Cortex of kidney (tissue), 1 donor: ENCODE measurements at places on chromosomes 16 and 17.

DNA sequence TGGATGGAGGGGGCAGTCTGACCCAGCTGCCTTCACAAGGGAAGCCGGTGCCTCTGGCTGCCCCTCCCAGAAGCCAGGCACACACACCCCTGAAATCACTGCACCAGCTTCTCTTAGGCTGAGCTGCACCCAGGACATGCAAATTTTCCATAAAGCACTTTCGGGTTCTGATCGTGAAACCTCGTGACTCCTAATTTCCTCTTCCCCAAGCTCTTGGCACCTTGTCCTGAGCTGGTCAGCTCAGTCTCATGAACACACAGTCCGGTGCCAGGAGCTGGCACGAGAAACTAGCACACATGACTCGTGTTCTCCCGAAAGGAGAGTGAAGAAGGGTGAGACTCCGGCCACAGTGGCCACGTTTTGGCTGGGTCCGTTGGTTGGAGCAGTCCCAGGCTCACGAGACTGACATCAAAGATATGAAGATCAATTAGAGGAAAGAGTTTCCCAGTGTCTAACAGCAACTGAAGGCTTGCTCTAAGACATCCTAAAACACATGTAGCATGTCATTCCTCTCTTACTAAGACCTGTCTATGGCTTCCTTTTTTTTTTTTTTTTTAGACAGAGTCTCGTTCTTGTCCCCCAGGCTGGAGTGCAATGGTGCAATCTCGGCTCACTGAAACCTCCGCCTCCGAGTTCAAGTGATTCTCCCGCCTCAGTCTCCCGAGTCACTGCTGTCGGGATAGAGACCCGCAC is 9.2 kb upstream of the ABR start:
- DNase-seq = no peak

DNA sequence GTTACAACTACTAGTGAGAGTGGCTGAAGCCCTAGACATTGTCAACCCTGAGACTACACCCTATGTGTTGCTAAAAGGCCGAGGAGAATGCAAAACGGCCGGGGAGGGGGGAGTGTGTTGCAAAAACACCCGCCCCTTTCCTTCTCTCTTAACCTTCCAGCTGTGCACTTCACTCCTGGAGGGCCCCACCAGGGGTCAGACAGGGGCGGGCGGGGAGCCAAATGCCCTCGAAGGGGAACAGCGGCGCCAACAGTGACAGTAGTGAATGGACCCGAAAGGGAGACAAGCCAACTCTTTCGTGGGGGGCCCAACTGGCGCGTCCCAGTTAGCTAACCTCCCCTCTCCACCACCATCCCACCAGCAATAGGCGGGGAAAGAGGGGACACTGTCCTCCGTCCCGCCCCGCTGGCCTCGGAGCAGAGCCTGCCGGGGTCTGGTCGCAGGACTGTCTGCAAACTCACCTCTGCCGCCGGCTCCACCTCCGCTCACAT is 352 bp downstream of the MARF1 start:
- no peak for DNase-seq

DNA sequence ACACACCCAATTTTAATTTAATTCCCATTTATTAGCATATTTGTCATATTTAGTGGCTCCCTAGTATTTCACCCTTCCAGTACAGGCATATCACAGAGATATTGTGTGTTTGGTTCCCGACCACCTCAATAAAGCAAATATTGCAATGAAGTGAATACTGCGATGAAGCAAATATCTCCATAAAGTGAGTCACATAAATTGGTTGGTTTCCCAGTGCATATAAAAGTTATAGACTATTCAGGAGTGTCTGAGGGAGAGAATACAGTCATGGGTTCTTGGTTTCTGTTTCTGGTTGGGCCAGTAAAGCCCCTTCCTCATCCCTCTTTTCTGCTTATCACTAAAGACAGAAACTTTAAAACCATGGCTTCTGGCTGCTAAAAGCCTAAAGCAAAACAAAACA is 295.4 kb upstream of the AXIN2 start:
- DNase-seq = no peak

DNA sequence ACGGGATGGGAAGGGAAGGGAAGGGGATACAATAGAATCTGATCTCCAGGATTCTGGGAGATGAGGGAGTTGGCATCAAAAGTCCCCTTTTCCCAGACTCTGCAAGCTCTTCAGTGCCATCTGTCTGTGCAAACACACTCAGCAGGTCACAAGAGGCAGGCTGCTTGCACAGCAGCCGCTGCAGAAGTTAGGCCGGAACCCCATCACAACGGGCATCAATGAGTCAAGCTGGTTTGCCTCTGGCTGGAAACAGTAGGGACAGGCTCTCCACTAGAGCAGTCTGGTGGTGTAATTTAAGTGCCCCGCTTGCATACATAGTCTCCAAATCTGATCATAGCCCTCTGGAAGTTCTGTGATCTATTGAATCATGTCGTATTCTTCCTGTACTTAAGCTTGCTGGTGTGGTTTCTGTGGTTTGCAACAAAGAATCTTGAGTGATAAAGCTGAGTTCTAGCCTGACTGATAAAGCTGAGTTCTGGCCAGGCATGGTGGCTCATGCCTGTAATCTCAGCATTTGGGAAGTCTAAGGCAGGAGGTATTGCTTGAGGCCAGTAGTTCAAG is 33.7 kb upstream of the KDM8 start:
- DNase-seq = no peak

DNA sequence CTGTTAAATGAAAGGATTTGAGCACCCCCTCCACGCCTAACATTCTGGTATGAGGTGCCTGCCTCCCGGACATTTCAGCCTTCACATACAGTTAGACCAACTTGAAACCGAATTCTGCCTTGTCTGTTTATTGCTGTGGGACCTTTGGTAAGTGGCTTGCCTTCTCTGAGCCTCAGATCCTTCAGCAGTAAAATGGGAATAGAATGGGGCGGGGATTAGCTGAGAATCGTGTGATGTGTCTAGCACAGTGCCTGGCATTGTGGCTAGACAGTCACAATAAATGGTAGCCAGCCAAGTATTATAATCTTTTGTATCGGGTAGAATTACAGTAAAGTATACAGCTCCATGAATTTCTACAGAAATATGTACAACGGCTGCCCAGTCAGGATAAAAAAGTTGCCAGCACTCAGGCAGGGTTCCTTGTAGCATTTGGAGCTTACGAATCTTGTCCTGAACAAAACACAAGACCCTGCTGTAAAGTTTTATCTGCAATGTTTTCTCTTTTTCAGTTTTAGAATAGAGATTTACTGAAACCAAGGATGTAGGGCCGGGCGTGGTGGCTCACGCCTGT is 786 bp downstream of the TMC7 start:
- DNase-seq = no peak

GRCh38 chr17:77769762-77770161 is 188.7 kb upstream of the TNRC6C start:
- no peak for DNase-seq

DNA sequence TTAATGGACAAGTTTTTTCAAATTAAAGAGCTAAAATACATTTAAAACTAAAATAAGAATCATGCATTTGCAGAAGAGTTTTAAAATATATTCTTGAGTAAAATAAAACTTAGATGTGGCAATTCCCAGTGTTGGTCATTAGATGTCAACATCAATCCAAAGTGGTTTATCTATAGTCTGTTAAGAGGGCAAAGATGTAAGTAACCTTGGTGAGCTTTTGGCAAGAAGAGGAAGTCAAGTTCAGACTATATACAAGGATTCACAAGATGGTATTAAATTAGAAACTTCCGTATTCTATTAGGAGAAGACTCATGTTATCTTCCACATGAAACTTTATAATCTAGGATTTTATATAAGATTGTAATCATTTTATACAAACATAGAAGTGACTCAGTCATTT is 73.1 kb downstream of the CEP95 start:
- DNase-seq = no peak

- no peak for DNase-seq
Observed at GRCh38 chr16:68902003-68902968, 59.0 kb downstream of the TANGO6 start.

GRCh38 chr17:80952291-80952690 is 39.4 kb upstream of the CHMP6 start:
- no peak for DNase-seq

GRCh38 chr17:28069061-28069460 is 26.6 kb downstream of the NLK start:
- DNase-seq = no peak

DNA sequence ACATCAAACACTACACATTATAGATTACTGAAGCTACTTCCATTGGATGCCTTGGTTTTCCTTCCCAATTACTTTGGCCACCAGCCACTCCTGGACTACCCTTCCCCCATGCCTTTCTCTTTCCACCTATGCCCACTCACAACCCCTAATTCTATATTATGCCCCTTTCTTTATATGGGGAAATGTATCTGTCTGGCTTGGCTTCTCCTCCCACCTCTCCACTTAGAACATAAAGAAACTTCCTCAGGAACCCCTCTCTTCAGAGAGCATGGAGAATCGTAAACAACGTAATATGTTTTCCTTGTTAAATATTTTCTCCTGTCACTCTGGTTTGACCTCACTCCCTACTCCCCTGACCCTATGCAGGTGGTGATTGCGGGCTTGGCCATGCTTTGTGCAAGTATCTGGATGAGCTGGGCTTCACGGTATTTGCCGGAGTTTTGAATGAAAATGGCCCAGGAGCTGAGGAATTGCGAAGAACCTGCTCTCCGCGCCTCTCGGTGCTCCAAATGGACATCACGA is 32.8 kb downstream of the HSD17B2 start:
- no peak for DNase-seq

- no peak for DNase-seq
Observed at GRCh38 chr17:17606416-17607000, 15.0 kb upstream of the PEMT start.

DNA sequence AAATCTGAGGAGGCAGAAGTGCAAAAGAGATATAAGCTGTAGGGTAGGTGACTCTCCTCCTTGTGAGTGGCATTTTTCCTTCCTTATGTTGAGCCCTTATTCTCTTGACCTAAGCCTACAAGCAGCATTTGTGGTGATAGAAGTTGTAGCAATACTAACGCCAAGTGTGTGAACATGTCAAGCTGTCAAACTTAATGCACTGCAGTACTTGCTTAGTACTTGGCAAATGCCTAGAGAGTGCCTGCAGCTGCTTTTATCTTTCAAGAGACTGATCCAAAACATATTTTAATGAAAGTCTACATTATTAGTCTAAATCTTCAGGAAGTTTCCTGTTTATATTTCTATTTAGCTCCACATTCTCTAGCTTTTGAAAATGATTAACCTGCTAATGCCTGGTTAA is 83.2 kb downstream of the CNTNAP4 start:
- no peak for DNase-seq

DNA sequence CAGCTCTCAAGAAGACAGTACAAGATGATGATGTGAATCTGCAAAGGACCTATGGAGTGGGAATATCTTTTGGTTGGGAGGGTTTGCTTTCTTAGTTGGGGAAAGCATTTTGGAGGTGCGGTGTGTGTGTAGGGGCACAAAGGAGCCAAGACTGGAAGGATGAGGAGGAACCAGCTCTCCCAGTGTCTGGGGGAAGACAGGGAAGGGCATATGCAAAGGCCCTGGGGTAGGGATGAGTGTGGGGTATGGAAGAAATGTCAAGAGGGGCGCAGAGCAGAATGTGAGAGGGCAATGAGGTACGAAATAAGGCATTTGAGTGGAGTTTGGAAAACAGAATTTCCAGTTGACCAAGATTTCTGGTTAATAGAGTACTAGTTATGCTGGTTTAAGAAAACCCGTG is 187.4 kb downstream of the SNX29 start:
- no peak for DNase-seq

DNA sequence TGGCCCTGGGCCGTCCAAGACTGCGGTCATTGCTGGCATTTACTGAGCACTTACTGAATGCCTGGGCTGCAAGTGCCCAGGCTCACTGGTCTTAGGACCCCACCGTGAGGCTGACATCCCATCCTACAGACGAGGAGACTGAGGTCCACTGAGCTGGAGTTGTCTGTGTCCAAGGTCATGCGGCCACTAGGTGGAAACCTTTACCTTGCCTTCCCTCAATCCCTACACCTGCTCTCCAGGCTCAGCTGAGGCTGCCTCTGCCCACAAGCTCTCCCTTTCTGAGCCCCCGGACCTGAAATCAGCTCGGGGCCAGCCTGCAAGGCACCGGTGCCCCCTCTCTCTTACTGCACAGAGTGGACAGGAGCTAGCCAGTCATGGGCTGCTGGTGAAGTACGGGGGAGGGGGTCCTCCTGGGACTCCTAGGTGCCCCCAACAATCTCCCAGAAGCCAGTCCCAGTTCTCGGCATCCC is 1.5 kb downstream of the CASKIN1 start:
- no peak for DNase-seq

DNA sequence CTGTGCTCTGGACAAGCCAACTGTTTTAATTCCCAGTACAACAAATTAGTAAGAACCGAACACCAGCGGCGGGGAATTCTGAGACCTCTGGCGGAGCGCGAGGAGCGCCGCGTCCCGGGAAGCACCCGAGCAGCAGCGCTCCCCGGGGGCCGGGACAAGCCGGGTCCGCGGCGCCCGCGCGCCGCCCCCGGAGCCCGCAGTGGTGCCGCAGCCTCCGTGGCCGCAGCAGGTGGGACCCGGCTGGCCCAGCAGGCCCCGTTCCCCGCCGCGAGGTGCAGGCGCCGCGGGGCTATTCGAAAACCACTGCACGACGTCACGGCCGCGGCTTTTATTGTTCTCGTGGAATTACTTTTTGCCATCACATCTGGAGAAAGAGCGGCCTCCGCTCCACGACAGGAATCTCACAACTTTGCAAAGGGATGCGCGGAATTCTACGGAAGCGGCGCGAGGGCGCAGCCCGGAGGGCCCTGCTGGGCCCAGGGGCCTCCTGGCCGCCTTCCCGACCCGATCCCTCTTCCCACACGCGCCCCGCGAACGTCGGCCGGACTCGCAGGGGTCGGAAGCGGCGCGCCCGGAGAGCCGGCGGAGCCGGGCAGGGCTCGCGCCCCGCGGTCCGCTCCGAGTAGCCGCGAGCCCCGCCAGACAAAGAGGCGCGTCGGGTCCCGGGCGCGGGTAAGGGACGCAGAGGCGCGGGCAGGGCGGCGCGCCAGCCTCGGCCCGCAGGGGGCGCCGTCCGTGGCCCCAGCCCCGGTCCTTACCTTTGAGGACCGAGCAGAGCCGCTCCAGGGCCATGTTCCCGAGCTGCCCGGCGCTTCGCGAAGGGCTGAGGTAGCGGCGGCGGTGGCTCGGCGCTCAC is 696 bp downstream of the NETO2 start:
- DNase-seq = no peak

DNA sequence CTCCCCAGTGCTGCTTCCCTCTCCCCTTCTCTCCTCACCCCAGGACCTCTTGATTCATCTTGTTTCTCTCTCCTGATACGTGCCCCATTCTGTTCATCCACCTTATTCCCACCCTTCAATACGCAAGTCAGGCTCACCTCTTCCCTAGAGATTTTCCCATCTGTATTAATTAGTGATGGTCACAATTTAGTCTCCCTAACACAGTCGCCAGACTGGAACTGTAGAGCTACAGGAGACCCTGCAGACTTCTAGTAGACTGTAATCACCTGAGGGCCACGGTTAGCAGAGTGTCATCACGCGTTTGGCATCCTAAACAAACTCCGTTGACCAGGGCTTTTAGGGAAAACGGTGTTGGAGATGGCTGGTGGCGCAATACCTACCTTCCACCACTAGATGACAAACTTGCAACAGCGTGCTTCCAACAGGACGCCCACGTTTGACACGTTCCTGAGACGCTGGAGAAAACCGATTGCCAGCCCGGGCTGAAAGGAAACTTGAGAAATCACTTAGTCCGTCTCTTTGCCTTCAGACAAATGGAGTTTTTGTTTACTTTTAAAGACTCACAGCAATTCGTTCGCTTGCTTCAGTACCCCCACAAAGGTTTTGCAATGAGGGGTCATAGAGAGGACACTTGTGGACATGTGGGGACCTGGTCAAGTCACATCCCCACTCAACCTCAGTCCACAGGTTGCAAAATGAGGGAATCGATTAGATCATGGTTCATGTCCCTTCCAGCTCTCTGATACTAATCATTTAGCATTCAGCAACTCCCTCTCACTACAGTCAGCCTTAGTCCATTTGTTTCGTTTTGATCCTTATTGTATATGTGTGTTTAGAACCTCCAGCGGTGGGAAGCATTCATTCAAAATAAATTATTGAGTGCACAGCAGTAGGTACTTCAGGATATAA is 20.6 kb downstream of the MYL4 start:
- no peak for DNase-seq
